Left lung (tissue), 14 donors: ENCODE measurements at places on chromosomes 7 and 10. TPM values are rescaled to one million over a fixed set of nuclear protein-coding genes. Genes with fewer than 3 reads are reported as not detected.

Gene SPDYE2B
- not detected for total RNA-seq

Gene ZMIZ1
- 63.1 TPM for total RNA-seq

Gene HDAC9
- total RNA-seq: 9.7 TPM

DNA sequence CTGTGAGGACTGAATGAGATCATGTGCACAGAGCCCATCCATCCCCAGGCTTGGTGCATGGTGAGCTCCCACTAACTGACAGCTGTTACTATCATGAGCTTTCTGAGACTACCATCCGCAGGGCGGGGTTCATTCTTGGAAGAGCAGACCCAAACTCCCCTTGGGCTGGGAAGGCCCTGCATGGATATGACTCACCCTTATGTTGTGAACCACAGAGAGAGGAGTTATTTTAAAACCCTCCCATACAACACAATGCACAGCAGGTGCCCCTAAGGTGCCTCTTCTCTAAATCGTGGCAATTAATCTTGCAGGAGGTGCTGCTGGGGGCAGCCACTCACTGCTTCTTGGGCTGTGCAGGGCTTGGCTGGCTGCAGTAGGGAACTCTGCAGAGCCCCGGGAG lies 219.1 kb downstream of the GFRA1 start:
- H3K27me3 ChIP-seq: no peaks in the 10 kb centered on the region
- no peak overlapping the region for H3K4me3 ChIP-seq
- H3K36me3 ChIP-seq: no peaks in the 10 kb centered on the region
- no peak overlapping the region for H3K27ac ChIP-seq

DNA sequence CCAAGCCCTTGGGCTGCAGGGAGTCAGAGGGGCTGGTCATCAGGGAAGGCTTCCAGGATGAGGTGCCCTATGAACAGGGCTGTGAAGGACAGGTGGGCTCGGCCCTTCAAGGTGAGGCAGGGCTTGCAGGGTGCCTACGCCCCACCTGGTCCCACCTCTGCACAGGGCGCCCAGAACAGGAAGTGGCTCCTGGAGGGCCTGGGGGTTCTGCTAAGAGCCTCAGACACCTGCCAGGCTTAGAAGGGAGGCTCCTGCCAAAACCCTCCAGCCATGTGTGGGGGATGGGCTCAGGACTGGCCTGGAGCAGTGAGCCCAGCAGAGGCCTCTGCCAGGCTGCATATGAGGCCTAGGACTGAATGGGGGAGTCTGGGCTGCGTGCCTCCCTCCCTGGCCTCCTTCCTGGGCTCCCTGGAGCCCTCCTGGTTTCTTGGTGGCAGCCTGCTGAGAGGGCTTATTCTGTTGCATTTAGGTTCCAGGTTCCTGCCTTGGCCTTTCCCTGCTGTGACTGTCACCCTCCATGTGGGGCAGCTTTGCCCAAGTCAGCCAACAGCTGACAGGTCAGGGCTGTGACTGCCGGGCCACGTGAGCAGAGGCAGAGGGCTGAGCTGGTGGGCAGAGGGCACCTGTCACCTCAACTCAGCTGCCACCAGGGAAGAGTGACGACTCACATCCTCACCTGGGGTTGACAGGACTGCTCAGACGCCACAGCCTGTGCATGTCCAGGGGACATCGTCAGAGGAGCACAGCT lies 45.2 kb upstream of the MSMB start:
- H3K27ac ChIP-seq: peak overlapping the region; percentile 51
- H3K4me1 ChIP-seq: peaks cover 31% of the 10 kb centered on the region
- no peak overlapping the region for H3K4me3 ChIP-seq
- no peak for DNase-seq
- no peaks in the 10 kb centered on the region for H3K36me3 ChIP-seq

DNA sequence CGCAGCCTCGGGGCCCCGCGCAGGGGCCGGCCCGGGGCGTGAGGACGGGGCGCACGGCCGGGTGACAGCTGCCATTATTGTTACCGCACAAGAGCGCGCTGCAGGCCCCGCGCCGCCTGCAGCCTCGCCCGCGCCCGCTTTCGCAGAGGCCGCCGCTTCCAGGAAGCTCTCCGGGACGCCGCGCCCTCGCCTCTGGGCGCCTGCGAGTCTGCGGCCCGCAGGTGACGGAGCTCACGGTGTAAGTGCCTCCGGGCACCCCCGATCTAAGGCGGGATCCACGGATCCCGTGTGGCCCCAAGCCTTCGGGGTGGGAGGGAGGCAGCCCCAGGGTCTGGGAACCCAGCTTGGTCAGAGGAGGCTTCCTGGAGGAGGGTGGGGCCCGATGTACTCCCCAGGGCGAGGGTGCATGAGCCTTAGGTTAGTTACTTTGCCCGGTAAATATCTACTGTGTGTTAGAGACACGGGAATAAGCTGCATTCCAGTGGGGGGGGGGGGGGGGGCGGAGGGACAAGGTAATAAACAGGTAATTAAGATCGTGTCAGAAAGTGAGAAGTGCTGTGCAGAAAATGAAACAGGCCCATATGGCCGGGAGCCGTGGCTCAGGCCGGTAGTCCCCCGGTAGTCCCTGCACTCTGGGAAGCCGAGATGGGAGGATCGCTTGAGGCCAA lies 638 bp downstream of the IQCE start:
- H3K27me3 ChIP-seq: no peaks in the 10 kb centered on the region
- peak overlapping the region; percentile 75 for H3K27ac ChIP-seq
- peak overlapping the region; percentile 87 for H3K4me3 ChIP-seq
- H3K4me1 ChIP-seq: peaks cover 4% of the 10 kb centered on the region
- no peaks in the 10 kb centered on the region for H3K36me3 ChIP-seq
- DNase-seq: peak; percentile 90

- H3K36me3 ChIP-seq: no peaks in the 10 kb centered on the region
- H3K27me3 ChIP-seq: no peaks in the 10 kb centered on the region
- H3K4me3 ChIP-seq: no peak overlapping the region
- peaks cover 18% of the 10 kb centered on the region for H3K4me1 ChIP-seq
- DNase-seq: no peak
These were observed 295.4 kb downstream of the PRPF18 start for GRCh38 chr10:13882119-13882711.

DNA sequence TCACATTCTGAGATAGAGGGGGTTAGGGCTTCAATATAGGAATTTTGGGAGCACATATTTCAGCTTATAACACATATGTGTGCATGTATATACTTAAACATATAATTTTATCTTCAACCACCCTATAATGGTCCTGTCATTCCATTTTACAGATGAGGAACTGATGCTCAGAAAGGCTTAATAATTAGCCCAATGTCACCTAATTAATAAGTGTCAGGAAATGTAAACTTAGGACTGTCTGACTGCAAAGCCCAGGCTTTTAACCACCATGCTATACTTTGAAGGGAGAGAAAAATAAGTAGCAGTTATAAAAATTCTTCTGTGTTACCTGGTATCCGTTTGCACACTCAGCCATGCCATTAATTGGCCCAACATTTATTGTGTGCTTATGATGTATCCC lies 172.6 kb downstream of the SKIDA1 start:
- H3K36me3 ChIP-seq: no peaks in the 10 kb centered on the region
- H3K27me3 ChIP-seq: no peaks in the 10 kb centered on the region
- no peaks in the 10 kb centered on the region for H3K4me1 ChIP-seq
- no peak for DNase-seq
- no peak overlapping the region for H3K27ac ChIP-seq

DNA sequence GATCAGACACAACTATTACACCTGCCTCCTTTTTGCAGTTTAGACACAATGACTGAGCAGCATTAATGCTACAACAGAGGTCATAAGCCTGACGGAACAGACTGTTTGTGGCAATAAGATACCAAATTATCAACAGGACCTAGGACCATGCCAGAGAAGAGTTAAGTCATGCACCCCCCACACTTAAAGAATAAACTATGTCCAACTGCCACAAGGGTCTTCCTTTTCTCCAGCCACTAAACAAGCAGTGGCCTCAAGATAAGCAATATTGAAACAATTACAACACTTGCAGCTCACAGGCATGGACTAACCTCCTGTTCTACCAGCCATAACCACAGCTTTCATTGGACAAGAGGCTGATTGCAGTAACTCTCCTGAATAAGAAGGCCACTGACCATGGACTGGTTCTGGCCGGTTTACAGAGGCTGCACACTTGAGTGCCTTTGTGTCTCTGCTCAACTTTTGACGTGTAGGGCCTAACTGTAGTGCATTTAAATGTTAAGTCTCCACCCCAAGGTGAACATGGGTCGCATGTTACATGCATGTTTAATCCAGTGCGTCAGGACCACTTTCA lies 104.4 kb downstream of the STRA8 start:
- no peak overlapping the region for H3K4me3 ChIP-seq
- H3K4me1 ChIP-seq: no peaks in the 10 kb centered on the region
- no peaks in the 10 kb centered on the region for H3K27me3 ChIP-seq
- no peak overlapping the region for H3K27ac ChIP-seq

DNA sequence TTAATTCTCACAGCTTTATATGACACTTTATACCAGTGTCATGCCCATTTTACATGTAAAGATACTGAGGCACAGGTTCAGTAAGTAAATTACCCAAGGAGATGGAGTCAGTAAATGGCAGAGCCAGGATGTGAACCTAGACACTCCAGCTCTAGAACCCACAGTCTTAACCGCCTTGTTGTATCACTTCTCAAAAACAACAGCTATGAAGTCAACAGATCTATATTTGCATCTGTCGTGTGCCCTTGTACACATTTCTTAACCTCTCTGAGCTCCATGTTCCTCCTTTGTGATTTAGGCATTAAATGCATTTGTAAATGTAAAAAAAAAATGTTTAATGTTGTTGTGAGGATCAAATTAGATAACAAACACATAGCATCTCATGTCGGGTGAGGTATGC lies 716.2 kb downstream of the SUGCT start:
- no peaks in the 10 kb centered on the region for H3K36me3 ChIP-seq
- H3K4me1 ChIP-seq: no peaks in the 10 kb centered on the region
- no peak for DNase-seq
- no peak overlapping the region for H3K27ac ChIP-seq
- no peak overlapping the region for H3K4me3 ChIP-seq

DNA sequence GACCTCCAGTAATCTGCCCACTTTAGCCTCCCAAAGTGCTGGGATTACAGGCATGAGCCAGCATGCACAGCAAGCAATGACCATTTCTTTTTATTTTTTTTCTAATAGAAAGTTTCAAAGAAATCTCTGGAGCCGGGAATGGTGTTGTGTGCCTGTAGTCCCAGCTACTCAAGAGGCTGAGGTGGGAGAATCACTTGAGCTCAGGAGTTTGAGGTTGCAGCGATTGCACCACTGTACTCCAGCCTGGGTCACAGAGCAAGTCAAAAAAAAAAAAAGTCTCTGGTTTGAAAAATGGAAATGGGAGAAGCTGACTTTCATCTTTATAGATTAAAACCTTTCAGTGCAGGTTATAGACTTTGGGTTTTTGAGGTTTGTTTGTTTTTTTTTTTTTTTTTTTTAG lies 44.8 kb upstream of the KMT2E start:
- peak overlapping the region; percentile 13 for H3K27ac ChIP-seq
- H3K4me3 ChIP-seq: no peak overlapping the region

GRCh38 chr7:252216-252965 lies 37.6 kb upstream of the FOXL3 start:
- no peak overlapping the region for H3K27ac ChIP-seq
- no peaks in the 10 kb centered on the region for H3K27me3 ChIP-seq
